ENCODE measurements at places on chromosomes 7 and 10.

DNA sequence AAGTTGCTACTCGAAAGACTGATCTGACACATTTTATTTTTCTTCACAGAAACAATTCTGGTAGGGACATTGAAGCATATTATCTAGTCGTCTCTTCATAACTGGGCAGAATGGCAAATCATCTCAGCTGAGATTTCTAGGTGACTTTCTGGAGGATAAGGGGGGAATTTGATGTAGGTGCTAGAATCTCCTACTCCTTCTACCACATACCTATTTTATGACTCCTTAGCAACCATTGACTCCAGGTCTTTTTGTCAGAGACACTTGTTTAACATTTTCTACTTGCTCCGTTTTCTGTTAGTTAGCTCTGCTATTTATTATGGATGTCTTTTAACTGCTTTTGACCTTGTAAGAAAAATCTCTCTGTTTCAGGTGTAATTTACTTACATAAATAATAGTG, 380.9 kb upstream of the SEMA3C start:
- DNase-seq: no peak

- no peak for DNase-seq
These were observed 158.2 kb downstream of the WNT2 start for GRCh38 chr7:117164620-117165019.

DNA sequence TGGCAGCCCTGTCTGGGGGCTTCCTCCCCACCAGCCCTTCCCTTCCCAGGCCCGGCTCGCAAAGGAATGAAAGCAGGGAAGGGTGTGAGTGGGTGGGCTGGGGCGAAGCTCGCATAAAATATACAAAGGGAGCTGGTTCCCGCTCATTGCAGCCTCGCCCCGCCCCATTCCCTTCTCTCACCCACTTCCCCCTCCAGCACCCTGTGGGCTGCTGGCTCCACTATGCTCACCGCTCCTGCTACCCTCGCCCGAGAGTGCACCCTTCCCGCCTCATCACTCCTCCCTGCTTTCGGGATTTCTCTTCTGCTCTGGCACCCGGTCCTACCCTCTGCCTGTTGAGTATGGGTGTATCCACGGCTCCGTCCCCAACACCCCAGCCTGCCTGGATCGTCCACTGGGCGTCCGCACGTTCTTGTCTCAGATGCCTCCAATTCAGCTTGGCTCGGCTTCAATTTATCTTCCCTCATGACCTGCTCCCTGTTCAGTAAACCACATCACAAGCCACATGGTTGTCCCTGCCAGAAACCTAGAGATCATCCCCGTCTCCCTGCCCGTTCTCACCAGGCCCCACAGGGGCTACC, 14.4 kb upstream of the TTYH3 start:
- DNase-seq: no peak

DNA sequence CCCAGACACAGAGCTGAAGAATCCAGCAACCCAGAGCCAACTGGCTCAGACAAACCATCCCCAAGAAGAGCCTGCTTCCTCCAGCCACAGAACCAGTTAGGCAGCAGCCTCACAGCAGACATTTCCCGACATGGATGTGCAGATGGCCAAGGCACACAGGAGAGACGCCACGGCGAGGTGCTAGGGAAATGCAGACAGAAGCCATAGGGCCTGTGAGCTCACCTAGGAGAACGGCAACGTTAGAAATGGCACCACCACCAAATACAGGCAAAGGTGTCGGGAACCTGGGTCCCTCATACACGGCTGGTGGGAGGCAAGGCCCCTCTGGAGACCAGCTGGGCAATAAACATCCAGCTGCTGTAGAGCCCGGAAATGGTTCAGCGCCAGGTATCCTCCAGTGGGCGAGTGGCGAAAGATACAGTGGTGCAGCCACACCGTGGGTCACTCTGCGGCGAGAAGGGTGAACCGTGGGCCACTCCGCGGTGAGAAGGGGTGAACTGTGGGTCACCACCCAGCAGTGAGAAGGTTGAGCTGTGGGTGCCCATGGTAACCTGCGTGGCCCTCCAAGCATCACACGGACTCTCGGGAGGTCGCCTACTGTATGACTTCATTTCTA, 31.2 kb downstream of the JAKMIP3 start:
- DNase-seq: no peak

GRCh38 chr7:7867846-7868571, 100.6 kb upstream of the GLCCI1 start:
- no peak for DNase-seq

- DNase-seq: no peak
These were observed 47.0 kb downstream of the FAM171A1 start for GRCh38 chr10:15324113-15324512.

DNA sequence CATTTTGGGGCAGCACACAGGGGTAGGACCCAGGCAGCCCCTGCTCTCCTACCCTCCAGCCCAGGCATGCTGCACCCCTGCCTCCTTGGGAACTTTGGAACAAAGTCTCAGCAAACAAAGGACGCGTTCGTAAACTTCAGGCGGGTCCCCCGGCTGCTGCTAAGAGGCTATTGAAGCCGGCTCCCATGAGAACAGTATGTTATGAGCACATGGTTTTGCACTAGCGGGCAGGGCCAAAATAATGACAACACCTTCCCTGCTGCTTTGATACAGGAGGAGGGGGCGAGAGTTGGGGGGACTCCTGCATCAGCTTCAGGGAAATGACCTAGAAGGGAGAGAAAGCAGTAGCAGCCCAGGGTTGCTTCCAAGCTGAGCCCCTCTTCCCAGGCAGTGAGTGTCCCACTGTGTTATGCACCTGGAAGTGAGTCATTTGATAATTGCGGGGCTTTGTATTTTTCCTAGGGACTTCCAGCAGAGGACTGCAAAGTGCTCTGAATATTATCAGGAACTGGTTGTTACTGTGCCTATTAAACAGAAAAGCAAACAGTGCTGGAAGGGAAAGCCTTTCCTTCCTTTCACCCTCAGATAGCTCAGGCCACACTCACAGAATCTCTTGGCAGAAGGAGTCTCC, 6.9 kb downstream of the ITPRIP start:
- DNase-seq: no peak

DNA sequence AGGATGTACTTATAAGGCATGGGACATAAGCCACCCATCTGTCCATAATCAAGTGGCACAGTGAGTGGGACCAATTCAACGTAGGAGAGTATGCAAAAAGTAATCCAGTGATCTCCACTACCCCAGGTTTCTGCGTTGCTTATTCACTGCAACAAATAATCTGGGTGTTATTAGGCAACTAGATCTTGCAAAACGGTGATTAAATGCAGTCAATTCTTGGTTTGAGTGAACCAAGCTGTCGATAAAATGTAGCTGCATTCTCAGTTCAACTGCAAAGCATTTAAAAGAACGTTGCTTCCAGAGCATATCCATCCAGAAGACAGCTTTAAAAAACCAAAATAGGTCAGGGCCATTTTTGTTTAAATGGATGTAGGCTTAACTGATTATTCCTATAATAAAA, 5.0 kb downstream of the LSMEM1 start:
- no peak for DNase-seq

DNA sequence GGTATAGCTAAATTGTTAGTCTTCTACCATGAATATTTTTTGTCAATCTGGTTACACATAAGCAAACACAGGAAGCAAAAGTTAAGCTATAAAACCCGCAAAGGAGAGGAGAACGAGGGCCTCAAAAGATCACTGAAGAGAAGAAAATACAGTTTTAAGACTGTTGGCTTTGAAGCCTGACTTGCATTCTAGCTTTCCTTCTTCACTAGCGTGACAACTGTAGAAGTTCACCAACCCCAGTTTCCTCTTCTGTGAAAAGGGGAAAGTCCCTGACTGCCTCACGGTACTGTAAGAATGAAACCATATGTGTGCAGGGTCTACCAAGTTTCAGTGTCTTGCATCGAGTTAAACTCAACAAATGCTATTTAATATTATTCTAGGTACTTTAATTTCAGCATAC, 7.5 kb upstream of the LRRN3 start:
- no peak for DNase-seq

- DNase-seq: no peak
These were observed 23.2 kb upstream of the CALN1 start for GRCh38 chr7:72435366-72435765.

- DNase-seq: no peak
These were observed 119.6 kb downstream of the NPY start for GRCh38 chr7:24403557-24403956.

GRCh38 chr10:103763374-103764202, 91.8 kb downstream of the SH3PXD2A start:
- DNase-seq: no peak

DNA sequence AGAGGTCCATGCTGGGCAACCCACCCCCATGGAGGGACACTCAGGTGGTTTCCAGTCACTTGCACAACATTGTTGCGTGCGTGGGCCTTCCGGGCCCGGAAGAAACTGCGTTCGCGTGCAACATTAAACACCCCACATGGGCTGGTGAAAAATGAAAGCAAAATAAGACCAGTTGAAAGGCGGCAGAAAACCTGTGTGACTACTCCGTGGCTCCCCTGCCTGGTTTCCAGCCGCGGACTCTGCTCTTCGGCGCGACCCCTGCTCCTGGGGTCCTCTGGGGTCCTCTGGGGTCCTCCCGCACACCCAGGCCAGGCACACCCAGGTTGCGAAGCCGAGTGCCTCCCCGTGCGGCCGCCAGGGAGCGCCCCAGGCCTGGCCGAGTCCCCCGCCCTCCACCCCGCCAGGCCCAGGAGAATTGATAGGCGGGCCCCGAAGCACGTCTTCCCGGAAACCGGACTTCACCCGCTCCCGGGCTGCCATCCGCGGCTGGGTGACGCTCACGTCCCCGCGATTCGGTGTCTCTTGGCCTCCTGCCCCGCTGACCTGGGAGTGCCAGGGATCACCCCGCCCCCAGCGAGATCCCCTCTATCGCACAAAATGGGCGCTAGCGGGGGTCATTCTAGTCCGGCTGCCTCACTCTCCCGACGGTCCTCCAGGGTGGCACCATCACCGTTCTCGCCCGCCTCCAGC, 1.9 kb upstream of the SH2D4B start:
- peak; percentile 38 for DNase-seq

DNA sequence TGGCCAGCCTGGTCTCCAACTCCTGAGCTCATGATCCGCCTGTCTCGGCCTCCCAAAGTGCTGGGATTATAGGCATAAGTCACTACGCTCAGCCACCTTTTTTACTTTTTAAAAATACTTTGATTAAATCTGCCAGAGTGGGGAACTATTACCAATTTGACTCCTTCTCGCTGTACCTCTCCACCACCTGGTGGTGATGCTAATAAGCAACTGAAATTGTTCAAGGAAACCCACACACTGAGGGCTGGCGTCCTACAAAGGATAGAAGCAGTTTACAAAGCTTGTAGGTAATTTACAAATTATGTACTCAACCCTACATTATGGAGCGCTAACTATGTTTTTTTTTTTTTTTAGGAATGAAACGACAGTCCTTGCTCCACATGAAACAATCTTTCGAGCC, 111.1 kb downstream of the CPED1 start:
- DNase-seq: no peak

- DNase-seq: no peak
These were observed 18.2 kb downstream of the DNAJC12 start for GRCh38 chr10:67819768-67820204.

DNA sequence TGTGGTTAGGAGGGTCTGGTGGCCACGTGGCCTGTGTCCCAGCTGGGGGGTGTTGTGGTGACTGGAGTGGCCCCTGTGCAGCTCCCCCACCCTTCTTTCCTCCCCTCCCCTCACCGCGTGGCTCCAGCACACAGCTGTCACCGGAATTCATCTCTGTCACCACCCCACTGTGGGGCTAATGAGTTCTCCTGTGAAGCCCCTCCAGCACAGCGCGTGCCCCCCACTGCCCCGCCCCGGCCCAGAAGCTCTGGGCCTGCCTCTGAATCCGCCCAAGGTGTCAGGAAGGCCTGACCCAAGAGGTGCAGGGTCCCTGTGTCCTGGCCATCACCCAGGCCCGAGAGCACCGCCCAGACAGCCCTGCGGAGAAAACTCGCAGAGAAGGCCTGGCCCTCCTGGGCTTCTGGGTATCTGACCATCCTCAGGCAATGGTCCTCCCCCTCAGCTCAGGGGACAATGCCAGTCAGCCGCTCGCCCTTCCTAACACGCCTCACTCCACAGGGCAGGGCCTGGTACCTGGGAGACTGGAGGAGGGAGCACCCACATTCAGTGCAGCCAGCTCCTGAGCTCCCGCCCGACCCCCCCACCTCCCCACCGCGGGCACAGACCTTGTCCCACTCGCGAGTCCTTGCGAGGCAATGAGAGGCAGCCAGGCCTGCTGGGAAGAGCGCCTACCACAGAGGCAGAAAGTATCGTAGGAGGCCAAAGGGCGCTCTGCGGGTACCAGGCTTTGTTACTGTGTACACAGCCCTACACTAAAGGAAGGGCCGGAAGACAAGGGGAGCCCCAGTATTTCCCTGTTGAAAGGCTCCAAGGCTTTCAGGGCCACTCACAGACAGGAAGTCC, 38.2 kb downstream of the GBX1 start:
- DNase-seq: no peak

DNA sequence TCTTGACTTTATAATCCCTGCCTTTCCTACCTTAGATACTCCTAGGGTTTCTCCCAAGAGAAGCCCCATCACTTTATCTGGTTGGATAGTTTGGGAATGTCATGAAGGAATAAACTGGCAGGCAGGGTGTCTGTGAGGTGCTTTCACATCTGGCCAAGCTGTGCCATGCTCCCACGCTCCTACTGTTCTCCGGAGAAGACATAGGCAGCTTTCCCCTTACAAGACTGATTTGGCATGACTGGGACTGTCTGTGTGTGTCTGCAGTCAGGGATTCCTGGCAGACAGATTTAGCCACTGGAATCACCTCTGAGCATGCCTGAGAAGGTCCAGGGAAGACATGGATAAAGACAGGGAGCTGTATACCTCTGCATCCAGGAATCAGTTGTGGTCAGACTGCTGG, 45.3 kb downstream of the HK1 start:
- DNase-seq: no peak

- no peak for DNase-seq
These were observed 1.1 kb downstream of the PLXDC2 start for GRCh38 chr10:19817231-19817933.

GRCh38 chr7:25083201-25083600, 41.9 kb downstream of the CYCS start:
- DNase-seq: no peak

- no peak for DNase-seq
These were observed 156.6 kb downstream of the CCDC3 start for GRCh38 chr10:12844811-12845483.

GRCh38 chr7:141073173-141073640, 657 bp upstream of the TMEM178B start:
- DNase-seq: no peak

- no peak for DNase-seq
These were observed 724.2 kb downstream of the SORCS1 start for GRCh38 chr10:106440355-106440754.

GRCh38 chr10:75283671-75284470, 48.1 kb upstream of the COMTD1 start:
- no peak for DNase-seq

- DNase-seq: no peak
These were observed 237.7 kb upstream of the LRRN3 start for GRCh38 chr7:110853263-110853662.

GRCh38 chr10:132585732-132586722, 48.4 kb downstream of the INPP5A start:
- DNase-seq: no peak

- DNase-seq: no peak
These were observed 81.0 kb downstream of the FAM53B start for GRCh38 chr10:124663228-124663627.

GRCh38 chr7:108454674-108455550, 1.3 kb downstream of the NRCAM start:
- no peak for DNase-seq

GRCh38 chr7:43077285-43077684, 35.2 kb upstream of the HECW1 start:
- no peak for DNase-seq

All from stimulated activated CD4-positive, alpha-beta T cell treated with anti-CD3 and anti-CD28 coated beads, Interleukin-1b, Interleukin-23, amount 100 ng/mL, for 1 hour (primary cell).